ENCODE measurements at places on chromosomes 7 and 10.

DNA sequence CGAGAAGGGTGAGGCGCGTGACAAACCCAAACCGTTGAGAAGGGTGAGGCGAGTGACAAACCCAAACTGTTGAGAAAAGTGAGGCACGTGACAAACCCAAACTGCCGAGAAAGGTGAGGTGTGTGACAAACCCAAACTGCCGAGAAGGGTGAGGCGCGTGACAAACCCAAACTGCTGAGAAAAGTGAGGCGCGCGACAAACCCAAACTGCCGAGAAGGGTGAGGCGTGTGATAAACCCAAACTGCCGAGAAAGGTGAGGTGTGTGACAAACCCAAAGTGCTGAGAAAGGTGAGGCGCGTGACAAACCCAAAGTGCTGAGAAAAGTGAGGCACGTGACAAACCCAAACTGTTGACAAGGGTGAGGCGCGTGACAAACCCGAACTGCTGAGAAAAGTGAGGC lies 25.0 kb downstream of the ESYT2 start:
- no peak for DNase-seq

GRCh38 chr10:77618117-77618516 lies 19.5 kb downstream of the KCNMA1 start:
- no peak for DNase-seq

DNA sequence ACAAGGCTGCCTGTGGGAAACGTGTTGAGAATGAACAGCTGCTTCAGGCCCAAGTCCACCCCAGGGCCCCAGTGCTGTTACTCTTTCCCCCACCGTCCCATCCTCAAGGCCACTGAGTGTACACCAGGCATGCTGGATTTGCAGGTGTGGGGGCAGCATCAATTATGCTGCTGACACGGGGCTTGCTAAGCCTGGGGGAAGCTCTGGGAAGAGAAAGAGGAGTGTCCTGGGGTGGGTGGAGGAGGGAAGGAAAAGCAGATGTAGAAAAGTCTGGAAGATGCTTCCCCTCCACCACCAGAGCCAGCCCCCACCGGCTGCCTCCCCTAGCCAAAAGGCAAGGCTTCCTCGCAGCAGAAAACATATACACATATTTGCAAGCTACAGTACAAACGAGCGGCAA lies 153.9 kb downstream of the CDH23 start:
- DNase-seq: no peak

GRCh38 chr10:104144931-104145330 lies 23.0 kb downstream of the SFR1 start:
- no peak for DNase-seq

- DNase-seq: no peak
Measured at GRCh38 chr10:48768926-48769325, 84.3 kb downstream of the WDFY4 start.

DNA sequence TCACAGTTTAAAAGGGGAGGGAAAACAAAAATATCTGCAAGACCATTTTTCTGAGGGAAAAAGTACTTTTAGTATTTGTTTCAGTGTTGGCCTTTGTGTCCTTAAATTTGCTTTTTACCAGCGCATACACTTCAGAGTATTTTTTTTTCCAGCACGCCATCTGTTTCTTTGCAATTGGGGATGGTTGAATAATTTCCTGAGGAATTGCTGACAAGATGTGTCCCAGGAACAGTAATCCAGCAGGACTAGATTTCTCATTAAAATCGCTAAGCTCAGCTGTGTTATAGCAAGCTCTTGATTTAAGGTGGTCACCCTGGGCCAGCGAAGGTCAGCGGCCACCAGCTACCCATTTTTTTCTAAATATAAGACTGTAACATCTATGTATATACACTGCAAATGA lies 156.9 kb upstream of the RHOBTB1 start:
- no peak for DNase-seq

DNA sequence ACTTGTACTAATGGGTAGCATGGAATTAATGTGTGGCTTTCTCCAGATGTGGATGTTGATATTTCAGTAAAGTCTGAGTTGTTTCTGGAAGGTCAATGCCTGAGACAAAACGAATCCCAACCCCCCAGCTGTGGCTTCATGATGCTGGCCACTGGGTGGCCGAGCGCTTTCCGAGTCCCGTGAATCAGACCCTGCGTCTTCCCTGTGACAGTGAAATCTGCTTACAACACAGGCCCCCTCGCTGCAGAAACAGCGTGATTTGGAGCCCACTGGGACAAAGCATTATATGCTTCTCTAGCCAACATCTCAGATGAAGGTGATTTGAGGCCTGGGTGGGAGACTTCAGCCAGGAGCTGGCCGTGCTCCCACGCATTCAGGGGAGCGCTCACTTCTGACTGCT lies 124.7 kb downstream of the WDR37 start:
- DNase-seq: no peak

DNA sequence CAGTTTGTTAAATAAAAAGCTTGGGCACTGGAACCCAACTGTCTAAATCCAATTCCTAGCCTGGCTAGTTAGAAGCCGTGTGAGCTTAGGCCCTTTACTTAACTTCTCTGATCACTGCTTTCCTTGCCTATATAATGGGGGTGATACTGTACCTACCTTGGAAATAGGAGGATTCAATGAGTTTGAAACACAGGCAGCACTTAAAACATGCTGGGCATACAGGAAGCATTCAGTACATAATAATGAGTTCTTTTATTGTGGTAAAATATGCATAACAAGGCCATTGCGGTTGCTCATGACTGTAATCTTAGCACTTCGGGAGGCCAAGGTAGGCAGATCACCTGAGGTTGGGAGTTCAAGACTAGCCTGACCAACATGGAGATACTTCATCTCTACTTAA lies 47.4 kb upstream of the SEPHS1 start:
- no peak for DNase-seq

- no peak for DNase-seq
Measured at GRCh38 chr7:134454277-134454676, 4.6 kb downstream of the AKR1B1 start.

GRCh38 chr10:90321132-90321816 lies 536.6 kb downstream of the HTR7 start:
- peak; percentile 66 for DNase-seq

DNA sequence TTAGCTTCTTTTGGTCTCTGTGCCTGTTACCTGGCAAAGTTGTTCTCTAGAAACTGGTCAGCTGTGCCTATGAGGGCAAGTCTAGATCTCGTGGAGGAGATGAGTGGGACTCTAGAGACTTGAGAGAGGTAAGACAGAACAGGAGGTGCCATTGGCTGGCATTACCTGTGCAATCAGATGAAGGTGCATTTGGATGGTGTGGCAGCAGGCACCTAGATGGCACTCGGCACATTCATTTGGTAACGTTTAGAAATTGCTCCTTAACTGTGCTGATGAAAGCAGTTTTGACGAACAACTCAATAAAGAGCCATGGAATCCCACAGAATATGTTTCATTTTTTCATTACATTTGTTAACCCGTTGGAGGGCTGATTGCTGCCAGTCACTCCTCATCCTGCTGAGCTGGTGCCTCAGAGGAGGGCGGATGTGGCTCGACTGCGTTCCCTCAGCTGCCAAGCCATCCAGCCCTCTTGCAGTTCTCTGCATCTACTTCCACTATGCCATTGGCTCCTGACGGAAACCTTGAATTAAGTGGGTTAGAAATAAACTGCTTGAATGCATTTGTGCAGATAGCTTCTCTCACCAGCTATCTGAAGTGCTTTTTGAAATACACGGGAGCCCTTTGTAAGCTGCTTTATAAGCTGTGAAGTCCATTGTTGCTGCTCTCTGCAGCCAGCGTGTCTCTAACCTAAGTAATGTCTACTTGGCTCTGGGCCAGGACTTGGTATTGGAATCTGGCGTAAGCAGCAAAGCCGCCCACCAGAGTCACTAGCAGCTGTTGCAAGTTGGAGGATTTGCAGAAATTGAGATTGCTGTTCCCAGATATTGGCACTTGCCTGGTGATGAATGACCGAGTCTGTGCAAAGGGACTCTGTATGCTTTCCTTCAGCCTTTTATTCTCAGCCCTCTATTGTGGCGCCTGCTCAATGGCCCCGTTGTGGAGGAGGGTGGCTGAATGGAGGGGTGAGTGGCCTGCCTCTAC lies 87.4 kb downstream of the LRRC4 start:
- DNase-seq: peak; percentile 55

DNA sequence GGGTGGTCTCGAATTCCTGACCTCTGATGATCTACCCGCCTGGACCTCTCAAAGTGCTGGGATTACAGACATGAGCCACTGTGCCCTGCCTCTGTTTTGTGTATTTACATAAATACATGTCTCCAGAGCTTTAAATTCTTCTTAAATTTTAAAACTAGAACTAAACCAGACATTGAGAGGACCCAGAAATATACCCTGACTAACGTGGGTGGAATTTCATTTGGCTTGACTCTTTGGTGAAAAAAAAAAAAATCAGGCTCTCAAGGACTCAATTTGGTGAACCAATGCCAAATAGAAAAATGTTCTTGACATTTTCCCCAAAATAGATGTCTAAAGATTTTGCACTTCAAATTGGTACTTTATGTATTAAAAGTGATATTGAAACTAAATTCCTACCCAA lies 16.6 kb upstream of the FAS start:
- peak; percentile 67 for DNase-seq

- DNase-seq: no peak
Measured at GRCh38 chr10:127968659-127969058, 61.8 kb downstream of the PTPRE start.

DNA sequence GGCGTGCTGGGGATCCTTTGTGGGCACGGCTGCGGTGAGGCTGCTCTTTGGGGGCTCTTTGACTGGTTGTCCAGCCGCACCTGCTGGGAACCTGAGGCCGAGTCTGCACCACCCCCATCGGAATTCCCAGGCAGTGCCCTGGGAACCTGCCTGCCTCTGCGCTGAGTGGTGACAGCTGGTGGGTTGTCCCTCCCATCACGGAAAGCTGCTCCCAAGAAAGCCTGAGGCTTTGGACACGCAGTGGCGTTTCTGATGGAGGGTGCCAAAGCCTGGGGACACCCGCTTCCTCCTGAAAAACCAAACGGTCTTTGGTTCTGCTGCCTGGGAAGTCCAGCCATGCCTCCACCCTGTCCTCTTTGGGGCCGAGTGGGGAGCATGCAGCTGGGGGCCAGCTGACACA lies 21.4 kb upstream of the SHH start:
- DNase-seq: no peak

DNA sequence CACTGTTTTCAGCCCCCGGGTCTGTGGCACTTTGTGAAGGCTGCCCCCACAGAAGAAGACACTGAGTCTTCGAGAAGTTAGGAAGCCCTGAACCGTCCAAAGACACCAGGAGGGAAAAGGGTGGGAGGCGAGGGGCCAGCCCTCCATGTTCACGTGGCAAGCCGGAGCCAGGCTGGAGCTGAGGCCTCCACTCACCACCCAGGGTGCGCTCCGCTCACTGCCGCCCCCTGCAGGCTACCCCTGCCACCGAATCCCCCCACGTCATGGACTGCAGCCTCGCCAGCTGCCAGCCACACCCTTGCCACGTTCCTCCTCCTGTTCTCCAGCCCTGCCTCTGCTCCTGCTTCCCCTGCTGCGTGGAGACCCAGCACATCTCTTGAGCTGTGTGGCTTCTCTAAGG lies 59.0 kb upstream of the EN2 start:
- no peak for DNase-seq

DNA sequence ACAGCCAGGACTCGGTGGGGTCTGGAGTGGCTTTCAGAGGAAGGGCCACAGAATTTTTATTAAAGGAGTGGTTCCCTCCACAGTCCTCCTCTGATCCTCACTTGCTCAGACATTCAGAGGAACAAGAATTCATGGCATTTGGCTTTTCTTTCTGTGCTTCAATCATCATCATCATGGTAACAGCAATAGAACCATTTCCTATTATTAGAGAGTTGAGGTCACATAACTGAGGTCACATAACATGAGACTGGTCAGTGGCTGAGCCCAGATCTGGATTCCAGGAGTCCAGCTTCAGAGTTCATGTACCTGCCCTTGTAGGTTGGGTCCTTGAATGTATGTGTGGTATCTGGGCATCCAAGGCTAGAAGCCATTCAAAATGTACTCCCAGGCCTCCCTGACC lies 177.3 kb upstream of the GRB10 start:
- no peak for DNase-seq

DNA sequence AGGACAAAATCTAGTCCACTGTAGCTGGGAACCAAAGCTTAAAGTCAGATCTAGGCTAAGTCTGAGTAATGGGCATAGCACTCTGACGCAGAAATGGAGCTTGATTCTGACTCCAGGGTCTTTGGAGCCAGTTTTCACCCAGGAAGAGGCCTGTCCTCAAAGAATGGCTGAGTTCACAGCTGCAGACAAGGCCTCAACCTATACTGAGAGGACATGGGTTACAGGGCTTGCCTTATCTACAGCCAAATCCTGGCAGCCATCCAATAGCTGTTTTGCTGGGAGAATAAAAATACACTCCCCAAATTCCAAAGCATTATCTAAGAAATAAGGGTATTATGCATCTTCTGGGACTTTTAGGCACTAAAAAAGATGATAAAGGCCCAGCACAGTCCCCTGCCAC lies 154.8 kb downstream of the RAPGEF5 start:
- DNase-seq: no peak

- DNase-seq: no peak
Measured at GRCh38 chr7:119724041-119724792, 548.8 kb upstream of the KCND2 start.

GRCh38 chr10:130986846-130987245 lies 324.7 kb downstream of the TCERG1L start:
- DNase-seq: no peak

DNA sequence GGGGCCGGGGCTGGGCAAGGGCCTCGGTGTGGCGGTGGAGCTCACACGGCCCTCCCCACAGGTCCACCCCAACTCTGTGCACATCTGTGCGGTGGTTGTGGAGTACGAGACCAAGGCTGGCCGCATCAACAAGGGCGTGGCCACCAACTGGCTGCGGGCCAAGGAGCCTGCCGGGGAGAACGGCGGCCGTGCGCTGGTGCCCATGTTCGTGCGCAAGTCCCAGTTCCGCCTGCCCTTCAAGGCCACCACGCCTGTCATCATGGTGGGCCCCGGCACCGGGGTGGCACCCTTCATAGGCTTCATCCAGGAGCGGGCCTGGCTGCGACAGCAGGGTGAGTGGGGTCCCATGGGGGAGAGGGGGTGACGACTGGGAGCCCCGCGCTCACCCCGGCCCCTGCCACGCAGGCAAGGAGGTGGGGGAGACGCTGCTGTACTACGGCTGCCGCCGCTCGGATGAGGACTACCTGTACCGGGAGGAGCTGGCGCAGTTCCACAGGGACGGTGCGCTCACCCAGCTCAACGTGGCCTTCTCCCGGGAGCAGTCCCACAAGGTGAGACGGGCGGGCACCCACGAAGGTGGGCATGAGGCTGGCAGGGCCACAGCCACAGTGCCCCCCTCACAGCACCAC lies 8.8 kb downstream of the TMEM120A start:
- DNase-seq: no peak

GRCh38 chr10:115082506-115082905 lies 10.7 kb upstream of the ATRNL1 start:
- peak; percentile 68 for DNase-seq

All from fibroblast of upper back skin (primary cell).